ENCODE measurements at places on chromosomes 11 and 22.
A peak's percentile ranks its signal among the peaks of the same experiment; 100 is the strongest.

DNA sequence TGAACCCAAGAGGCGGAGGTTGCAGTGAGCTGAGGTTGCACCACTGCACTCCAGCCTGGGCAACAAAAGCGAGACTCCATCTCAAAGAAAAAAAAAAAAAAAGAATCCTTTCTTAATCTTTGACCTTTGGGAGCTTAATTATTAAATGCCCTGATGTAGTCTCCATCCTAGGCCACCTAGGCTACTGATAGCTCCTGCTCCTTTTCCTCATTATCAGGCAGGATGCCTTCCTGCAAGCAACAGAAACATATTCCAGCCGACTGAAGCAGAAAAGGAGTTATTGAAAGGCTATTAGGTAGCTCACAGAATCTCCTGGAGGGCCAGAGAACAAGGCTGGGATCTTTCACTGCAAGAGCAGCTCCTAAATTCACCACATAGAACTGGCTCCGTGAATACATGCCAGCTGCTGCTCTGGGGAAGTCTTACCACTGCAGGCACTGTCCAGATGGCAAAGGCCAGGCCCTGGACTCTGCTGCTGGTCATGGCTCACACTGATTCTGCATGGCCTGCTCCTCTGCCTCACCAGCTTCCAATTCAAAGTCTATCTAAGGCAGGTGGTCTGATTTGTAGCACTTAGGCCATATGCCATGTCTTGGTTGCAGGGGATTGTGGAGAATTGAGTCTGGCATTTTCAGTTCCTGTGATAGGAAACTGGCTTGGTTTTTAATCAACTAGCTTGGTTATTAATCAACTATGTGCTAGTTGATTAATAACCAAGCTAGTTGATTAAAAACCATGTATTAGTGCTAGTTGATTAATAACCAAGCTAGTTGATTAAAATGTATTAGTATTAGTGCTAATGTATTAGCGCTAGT is 26.0 kb upstream of the POLD3 start:
- DNase-seq = no peak

DNA sequence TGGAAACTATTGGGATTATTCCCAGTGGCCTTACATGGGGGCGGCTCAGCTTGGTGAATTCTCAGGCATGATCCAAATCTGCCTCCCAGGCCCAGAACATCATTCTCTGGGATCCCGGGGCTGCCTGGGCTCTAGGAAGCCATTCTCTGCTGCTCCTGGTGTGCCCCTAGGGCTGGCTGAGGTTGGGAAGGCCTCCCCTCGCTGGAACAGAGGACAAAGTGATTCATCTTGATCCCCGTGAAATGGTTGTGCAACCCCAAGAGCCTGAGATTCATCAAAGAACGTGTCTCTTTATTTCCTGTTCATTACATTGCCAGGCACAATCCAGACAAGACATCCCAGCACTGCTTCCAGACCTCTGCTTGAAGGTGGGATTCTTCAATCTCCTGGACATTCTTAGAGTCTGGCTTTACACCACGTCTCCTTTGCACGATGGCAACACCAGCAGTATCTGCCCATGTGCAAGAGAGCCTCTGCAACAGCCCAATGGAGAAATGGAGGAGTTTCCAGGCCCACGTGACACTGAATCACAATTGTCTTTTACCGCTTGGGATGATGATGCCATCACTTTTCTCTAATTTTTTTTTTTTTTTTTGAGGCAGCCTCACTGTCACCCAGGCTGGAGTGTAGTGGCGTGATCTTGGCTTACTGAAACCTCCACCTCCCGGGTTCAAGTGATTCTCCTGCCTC is 52.3 kb downstream of the TST start:
- peak; percentile 86 for DNase-seq

- no peak for DNase-seq
Observed at GRCh38 chr11:72652873-72653630, 21.2 kb downstream of the PDE2A start.

DNA sequence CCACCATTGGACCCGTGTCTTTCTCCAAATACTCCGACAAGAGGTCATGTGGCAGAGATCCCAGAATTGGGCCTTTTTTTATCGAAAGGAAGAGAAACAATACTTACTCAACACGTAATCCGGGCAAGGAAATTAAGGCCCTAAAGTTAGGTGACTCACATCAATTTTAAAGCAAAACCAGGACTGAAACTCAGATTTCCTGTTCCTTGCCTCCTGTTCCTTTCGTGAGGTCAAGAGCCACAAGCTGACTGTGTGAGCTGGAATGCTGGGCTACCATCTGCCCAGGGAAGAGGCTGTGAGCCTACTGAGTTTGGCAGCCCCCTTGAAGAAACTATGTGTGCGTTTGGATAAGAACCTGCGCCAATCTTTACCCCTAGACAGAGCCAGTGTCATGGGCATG is 27.1 kb upstream of the MRGPRX2 start:
- peak; percentile 53 for DNase-seq

DNA sequence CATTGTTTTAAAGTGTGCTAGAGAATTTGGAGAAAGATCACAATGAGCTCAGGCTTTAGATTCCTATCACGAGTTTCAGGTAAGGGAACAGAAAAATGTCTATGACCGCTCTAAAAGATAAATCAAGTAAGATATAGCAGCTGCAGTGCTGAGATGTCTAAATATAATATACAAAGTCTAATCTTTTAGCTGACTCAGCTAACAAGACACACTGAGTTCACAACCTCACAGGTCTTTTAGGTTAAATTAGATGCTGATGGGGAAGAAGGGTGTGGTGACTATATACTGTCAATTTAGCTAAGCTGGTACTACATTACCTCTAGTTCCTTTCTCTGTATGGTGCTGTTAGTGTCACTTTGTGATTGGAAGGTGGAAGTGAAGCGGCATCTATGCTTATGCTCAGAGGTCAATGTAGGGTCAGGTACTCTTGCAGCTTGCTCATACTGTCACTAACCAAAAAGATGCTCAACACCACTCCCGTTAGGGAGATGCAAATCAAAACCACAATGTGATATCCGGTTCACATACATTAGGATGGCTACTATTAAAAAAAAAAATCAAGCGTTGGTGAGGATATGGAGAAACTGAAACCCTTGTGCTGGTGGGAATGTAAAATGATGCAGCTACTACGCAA is 283.5 kb downstream of the SWAP70 start:
- DNase-seq = no peak

DNA sequence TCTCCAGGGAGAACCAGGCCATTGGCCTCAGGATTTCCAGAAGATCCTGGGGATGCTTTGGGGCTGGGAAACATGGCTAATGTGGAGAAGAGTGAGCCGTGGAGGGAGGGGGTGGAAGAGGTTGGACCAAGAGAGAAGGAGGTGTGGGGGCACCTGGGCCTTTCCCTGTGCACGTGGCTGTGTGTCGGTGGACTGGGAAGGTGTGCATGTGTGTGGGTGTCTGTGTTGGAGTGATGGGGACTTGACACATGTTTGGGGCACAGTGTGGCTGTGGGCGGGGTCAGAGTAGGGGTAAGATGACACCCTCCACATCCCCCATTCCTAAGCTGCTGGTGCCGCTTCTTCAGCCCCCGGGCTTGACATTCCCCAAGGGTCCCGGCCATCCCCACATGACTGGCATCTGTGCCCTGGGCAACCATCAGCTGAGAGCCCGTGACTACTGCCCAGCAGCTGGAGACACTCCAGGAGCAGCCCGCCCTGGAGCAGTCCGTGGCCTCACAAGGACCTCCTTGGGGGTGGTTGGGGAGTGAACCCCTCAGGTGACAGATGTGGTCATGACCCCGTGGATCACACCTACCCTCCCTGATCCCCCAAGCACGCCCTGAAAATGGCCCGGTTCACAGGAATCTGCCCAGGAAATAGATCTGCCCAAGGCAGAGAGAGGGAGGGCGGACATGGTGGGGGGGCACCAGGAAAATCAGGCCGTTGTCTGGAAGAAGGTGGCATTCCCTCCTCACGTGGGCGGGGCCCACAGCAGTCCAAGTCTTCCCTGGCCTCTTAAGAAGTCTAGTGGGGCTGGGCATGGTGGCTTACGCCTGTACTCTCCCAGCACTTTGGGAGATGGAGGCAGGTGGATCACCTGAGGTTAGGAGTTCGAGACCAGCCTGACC is 34.8 kb upstream of the SOX10 start:
- DNase-seq = no peak

GRCh38 chr11:8233691-8234424 is 29.8 kb downstream of the LMO1 start:
- DNase-seq = peak; percentile 76

Data from MCF 10A (cell line).